ENCODE measurements at places on chromosomes 11 and 22. TPM values are rescaled to one million over a fixed set of nuclear protein-coding genes. Genes with fewer than 3 reads are reported as not detected.

The MRGPRE gene
- not detected for total RNA-seq

GRCh38 chr11:125082611-125083311, 19.7 kb downstream of the SLC37A2 start:
- no peak overlapping the region for H3K4me3 ChIP-seq
- no peak for DNase-seq
- H3K36me3 ChIP-seq: no peaks in the 10 kb centered on the region
- H3K27me3 ChIP-seq: no peaks in the 10 kb centered on the region
- no peaks in the 10 kb centered on the region for H3K4me1 ChIP-seq

The AMPD3 gene
- total RNA-seq: 7.7 TPM

The PGA5 gene
- total RNA-seq: 190 TPM

The TBX1 gene
- not detected for total RNA-seq

All from stomach (tissue), 19 donors.